ENCODE measurements at places on chromosomes 3 and 15.

DNA sequence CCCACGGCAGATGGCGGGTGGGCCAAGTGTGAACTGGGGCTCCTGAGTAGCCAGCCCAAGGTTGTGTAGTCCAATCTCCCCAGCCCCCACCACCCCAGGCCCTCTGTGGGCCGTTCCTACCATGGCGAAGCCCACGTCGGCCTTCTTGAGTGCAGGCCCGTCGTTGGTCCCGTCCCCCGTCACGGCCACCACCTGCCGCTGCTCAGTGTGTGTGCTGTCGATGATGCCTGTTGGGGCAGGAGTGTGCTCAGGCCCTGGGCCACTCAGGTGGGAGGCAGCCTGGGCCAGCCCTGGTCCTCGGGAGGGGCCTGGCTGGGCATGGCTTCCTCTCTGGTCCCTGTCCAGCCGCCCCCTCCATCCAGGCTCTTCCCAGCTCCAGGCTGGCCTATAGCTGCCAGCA, 25.0 kb upstream of the SEC13 start:
- no peak for DNase-seq

DNA sequence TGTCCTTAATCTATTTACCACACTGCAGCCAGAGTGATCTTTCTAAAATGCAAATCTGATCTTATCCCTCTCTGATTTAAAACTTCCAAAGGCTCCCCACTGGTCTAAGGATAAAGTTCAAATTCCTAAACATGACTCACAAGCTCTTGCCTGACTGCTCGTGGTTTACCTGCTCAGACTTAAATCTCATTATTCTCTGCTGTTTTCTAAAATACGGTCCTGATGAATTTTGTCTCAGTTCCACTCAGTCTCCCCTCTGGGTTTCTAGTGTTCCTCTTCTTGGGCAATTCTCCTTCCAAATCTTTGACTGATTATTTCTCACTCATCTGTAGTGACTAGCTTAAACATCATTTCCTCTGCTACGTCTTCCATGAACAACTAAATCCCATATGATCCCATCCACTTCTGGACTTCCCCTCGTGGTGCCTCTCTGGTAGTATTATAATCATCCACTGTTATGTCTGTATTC, 108.3 kb downstream of the P3H2 start:
- no peak for DNase-seq

DNA sequence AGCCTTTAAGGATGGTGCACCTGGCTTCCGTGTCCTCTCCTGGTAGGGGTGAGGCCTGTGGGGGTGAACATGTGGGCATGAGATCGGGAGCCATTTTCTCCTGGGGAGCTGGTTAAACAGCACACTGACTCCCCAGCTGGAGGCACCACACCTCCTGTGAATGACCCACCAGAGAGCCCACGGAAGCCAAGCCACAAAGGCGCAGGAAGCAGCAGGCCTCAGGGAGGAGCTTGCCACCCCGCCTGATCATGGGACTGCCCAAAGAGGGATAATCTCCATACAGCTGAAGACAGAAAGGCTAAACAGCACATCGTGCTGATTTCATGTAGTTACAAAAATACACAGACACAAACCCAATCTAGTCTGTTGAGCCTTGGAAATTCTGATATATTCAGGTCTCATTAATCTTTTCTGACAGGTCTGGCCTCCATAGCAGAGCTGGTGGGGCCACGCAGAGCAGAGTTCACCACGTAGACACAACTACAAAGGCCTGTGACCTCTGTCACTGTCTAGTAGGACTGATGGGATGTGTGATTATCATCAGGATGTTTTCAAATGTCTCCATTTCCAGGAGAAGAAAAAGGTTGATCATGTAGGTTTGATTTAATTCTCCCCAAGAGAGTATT, 75.2 kb downstream of the DUT start:
- DNase-seq, result no peak

DNA sequence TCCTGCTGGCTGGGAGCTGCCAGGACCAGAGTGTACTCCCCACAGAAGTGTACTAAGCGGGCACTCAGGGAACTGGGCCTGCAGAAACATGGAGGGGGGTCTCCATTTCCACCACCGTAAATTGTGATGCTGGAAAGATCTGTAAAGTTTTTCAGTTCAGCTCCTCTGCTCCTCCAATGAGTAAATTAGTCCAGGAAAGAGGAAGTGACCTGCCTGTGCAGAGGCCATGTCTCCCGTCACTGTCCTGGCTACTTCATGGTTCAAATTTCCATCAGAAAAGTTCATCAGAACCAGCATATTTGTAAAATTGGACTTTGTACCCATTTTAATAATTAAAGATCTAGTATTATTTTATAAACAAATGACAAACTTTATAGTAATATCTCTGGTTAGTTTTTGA, 226.7 kb upstream of the THBS1 start:
- no peak for DNase-seq

- DNase-seq, result no peak
Measured at GRCh38 chr3:194617827-194618226, 15.4 kb downstream of the TMEM44 start.

- no peak for DNase-seq
Measured at GRCh38 chr3:141375381-141376301, 7.3 kb downstream of the ZBTB38 start.

DNA sequence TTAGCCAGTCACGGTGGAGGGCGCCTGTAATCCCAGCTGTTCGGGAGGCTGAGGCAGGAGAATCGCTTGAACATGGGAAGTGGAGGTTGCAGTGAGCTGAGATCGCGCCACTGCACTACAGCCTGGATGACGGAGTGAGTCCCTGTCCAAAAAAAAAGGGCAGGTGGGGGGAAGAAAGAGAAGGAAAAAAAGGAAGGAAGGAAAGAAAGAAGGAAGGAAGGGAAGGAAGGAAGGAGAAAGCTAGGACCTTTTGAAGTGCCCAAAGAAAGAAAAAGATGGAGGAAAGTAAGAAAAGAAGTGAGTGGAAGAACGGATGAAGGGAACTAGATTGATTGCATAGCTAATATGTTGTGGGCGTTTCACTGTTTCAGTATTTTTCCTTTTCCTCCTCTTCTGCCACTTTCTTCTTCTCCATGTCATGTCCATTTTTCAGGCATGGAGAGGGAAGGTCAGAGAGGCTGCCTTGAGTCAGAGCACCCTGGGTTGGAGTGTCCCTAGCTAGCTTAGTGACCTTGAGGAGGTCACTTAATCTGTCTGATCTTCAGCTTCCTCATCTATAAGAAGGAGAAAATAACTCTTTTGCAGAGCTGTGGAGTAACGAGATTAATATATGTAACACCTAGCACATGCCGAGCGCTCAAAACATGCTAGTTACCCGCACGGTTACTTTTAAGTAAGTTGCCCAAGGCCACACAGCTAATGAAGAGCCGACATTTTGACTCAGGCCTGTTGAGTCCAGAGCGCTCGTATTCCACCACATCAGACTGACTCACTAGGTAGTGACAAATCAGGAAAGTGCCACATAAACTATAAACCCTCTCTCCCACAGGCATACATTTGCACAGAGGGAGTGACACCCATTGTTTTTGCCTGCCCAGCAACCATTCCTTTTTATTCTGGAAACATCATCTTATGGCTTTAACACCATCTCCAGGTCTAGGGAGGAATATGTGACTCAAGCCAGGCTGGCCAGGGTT, 42.2 kb downstream of the BHLHE40 start:
- DNase-seq, result no peak

GRCh38 chr15:59611276-59612260, at the start of gene GCNT3:
GCNT3 (plus strand) TSS chr15:59611783; CDS start chr15:59618239, 6,456 bp downstream.
- no peak for DNase-seq

DNA sequence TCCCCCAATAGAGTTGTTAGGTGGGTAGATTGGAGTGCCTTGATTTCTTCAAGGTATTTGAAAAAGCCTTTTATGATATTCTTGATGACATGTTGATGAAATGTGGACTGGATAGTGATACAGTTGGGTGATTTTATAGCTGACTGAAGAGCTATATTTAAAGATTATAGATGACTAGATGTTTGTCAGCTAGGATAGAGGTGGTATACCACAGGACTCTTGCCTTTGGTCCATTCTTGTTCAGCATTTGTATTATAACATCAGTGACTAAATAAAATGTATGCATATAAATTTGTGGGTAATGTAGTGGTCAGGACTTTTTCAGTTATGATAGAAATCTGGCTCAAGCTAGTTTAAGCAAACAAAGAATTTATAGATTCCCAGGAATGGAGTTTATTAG, 143.9 kb downstream of the ZNF609 start:
- no peak for DNase-seq

DNA sequence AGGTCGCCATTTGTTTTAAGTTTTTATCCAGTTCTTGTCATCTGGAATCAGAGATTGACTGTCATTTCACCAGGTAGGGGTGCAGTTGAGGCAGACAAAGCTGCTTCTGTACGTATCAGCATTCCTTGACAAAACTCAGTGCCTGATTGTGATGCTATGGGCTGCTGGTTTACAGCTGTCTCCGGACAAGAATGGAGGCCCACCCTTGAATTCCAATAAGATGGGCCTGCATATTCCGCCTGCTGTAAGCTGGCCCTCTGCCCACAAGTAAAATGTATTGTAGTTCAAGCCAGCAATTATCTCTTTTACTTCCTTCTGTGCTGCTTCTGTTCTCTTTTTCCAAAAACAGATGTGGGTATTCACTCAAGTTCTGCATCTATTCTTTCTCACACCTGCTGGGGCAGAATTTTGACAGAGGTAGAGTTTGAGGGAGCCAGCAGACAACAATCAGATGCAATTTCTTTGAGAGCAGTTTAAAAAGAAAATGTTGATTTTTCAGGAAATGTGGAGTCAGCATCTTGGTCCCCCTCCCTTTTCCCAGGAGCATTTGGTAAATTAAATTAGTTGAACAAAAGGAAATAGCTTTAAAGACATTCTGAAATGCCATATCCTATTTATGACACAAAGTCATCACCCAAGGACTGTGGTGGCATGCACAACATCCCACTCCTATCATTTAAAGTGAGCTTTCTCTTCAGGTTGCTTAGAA, 53.5 kb downstream of the IQCH start:
- no peak for DNase-seq

GRCh38 chr15:55186331-55186730, 10.4 kb downstream of the RSL24D1 start:
- DNase-seq, result no peak

- no peak for DNase-seq
Measured at GRCh38 chr3:138456961-138457862, 22.8 kb downstream of the ESYT3 start.

DNA sequence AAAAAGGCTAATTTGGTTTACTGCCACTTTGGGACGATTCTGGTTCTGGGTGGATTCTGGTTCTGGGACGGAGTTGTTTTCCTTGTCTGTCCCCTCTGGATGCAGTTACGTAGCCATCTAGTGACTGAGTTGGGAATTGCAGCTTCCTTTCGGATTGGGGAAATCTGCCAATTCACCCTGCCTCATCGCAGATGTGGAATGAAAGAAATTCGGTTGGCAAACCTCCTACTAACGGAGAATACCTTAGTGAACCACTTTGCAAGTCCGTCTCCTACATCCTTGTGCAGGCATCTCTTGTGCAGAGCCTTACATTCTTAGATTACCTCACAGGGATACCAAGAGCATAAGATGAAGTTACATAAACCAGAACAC, 31.5 kb upstream of the AP4E1 start:
- peak; percentile 29 for DNase-seq

DNA sequence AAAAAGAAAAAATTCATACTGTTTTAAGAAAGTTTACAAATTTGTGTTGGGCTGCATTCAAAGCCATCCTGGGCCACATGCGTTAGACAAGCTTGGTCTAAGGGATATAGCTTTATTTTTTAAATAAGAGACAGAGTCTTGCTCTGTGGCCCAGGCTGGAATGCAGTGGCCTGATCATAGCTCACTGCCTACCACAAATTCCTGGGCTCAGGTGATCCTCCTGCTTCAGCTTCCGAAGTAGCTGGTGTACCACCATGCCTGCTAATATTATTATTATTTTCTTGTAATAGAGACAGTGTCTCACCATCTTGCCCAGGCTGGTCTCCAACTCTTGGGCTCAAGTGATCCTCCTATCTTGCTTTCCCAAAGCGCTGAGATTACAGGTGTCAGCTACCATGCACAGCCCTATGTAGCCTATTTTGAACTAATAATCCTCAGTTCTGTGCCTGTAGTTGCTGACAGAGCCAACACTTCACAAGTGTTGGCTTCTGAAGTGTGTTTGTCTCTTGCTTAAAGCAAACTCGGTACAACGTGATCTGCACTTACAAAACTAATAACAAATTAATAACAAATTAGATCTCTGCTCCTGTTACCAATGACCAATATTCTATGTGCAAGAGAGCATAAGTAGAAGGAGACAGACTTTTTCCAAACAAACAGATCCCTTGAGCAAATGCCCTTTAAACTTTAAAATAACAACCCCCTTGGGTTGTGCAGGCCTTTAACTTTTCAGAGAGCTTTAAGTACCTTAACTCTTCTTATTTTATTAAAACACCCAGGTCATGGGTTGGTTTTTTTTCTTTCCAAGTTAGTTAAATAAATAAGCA, 135.2 kb downstream of the VGLL4 start:
- no peak for DNase-seq

DNA sequence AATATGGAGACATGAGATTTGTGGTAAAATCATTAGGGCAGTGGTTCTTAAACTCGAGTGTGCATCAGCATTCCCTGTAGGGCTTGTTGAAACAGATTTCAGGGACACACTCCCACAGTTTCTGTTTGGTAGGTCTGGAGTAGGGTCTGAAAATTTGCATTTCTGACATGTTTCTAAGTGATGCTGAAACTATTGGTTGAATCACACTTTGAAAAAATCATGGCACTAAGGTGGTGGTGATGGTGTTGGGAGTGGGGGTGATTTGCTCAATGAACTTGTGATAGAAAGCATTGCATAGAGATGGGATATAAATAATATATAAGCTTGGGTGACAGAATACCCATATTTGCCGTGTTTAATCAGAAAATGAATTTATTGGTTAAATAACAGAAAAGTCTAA, 11.3 kb downstream of the MITF start:
- DNase-seq, result no peak

- no peak for DNase-seq
Measured at GRCh38 chr3:159600291-159600690, 388.3 kb upstream of the IL12A start.

- DNase-seq, result no peak
Measured at GRCh38 chr3:30776186-30776815, 118.2 kb downstream of the GADL1 start.

DNA sequence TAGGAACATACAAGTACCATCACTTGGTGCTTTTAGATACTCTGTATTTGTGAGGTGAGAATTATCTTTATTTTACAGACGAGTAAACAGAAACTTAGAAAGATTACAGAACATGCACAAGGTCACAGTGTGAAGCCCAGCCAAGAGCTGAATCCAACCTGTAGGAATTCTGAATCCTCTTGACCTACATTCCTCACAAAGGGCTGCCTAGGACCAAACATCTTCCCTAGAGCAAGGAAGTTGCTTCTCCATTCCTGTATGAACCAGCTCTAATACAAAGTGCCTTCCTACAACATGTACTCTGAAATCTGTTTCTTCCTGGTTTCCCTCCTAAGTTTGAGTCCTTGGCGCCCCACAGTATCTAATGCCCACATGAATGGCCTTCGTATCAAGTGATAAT, 2.9 kb downstream of the HDGFL3 start:
- no peak for DNase-seq

- no peak for DNase-seq
Measured at GRCh38 chr3:38655708-38656300, 6.3 kb upstream of the SCN5A start.

DNA sequence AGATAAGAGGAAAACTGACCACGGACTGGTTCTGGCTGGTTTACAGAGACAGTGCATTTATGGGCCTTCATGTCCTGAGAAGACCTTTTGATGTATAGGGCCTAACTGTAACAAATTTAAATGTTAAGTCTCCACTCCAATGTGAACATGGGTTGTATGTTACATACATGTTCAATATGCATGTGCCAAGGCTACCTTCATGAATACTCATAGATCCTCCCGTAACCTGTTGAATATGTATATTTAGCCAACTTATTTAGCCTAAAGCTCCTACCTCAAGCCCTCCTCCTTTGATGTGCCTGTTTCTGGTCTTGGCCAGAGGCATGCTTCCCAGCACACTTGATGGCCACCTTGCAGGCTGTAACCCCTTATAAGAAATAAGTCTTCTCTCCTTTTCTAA, at the start of gene OR5H2:
Gene OR5H2, plus strand, starts transcription at position 301 of the 400 bp plus-strand sequence. CDS start 398 bp downstream, outside the sequence.
- DNase-seq, result no peak
